ENCODE measurements at places on chromosomes 5 and 9.

GRCh38 chr9:123345567-123345955 lies 10.4 kb upstream of the CRB2 start:
- DNase-seq: no peak

DNA sequence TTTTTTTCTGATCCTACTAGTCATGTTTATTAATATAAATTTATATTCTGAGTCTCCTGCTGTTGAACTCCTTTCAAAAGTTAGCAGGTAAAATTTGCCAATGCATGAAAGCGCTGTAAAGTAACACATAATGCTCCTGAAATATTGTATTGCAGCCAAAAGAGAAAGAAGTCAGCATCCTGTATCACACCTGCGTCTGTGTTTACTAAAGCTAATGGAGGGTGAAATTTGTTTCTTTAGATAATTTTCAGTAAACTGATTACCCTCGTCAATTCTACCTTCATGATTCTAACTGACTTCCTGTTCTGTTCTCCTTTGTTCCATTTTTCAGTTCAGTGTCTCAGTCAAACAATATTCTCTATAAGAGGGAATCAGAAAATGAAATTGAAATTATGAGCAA lies 415.4 kb downstream of the CDH9 start:
- DNase-seq: no peak

DNA sequence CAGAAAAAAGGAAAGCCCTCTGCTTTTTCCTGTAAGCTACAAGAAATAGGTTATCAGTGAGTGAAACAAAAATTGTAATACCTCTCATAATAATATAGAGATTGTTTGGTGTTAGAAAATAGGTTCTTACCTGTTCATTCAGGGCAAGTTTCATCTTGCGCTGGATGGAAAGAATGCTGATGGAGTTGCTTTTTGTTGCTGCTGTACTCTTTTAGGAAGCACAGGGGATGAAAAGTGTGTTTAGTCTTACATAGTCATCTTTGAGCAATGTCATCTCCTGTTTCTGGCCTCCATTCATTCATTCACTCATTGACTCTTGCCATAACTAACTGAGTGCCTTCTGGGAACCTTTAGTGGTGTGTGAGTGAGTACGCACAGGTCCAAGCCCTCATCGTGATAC lies 6.4 kb downstream of the ENTREP1 start:
- no peak for DNase-seq

- DNase-seq: no peak
These were observed 1275.6 kb upstream of the CDH9 start for GRCh38 chr5:28313953-28314352.

DNA sequence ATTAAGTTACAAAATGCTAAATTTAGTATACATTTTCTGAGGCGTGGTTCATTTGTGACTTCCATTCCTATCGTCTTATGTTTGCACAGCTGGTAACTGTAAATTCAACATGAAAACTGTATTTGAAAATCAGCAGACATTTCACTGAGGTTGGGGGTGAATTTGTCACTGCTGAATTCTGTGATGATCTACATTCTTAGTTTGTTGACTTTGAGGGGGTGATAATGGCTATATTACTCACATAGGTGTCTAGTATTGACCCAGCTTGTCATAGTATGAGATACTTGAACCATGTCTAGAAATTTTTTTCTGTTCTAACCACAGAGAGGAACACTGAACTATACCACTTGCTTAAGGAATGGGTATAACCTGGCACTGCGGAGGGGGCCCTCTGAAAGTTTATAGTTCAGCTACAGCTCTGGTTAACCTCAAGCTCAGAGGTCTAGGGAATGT lies 313.3 kb downstream of the PIK3R1 start:
- DNase-seq: no peak

Measured in activated T-helper 1 cell treated with Interleukin-2 at 50 U/mL for 16 hours (primary cell).